ENCODE measurements at places on chromosomes 3 and 15.

DNA sequence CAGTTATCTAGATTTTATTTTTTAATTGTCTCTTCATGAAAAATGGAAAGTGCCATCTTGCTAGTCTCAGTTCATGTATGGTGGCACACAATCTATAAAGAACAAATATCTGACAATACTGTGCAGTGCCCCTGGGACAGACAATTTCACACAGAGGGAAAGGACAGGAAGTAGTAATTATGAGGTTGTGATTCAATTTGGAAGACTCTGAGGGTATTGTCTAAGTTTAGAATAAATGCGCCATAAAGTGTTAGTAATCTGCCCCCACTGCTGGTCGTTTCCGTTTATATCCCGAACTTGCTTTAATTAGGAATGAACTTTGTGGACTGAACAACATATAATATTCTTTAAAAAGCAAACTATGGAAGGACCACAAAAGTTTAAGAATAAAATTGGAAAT lies 196.4 kb upstream of the SLC24A5 start:
- no peak for DNase-seq

- no peak for DNase-seq
These were observed 261.6 kb upstream of the LMCD1 start for GRCh38 chr3:8239718-8240695.

DNA sequence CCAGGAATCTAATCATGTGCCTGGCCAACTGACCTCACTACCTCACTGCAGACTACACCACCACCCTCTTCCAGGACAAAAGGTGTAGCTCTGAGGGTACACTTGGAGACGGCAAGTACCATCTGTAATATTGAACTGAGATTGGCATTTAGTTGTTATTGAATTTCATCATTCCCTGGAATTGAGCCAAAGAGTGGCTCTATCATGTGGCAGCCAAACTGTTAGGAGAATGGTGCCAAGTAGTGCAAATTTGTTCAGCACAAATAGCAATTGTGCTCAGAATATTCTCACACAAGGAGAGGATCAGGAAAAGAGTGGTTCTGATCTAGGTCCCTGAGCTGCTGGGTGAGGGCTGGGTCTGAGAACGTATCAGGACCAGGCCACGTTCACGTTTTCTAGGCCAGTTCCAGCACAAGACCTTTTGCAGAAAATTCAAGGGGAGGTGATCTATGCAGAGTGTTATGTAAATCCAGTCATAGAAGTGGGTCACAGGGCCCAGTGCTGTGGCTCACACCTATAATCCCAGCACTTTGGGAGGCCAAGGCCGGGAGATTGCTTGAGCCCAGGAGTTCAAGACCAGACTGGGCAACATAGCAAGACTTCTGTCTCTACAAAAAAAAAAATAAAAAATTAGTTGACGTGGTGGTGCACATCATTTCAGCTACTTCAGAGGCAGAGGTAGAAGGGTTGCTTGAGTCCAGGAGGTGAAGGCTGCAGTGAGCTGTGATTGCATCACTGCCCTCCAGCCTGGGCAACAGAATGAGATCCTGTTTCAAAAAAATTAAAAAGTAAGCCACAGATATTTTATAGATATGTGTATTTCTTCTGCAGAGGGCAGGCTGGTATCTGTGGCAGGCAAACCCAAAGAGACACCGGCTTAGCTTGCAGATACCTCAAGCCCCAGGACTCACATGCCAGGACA lies 31.9 kb upstream of the CFAP161 start:
- DNase-seq = no peak

- no peak for DNase-seq
These were observed 47.3 kb upstream of the LRRC58 start for GRCh38 chr3:120396469-120396868.

DNA sequence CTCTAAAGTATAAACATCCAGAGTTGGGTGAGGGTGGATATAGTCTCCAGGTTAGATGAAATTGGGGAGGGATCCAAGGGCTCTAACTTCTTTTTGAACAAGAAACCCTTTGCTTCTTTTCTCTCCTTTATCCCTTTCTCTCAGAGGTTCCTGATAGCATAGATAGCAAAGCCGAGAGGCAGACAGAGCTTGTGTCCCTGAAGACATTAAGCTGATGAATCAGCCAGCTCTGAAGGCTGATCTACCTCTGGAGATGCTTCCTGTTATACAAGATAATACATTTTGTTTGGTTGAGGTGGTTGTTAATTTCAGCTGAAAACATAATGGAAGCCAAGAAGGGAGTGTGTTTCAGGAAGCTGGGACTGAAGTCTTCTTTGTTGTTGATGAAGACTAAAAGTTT lies 193.2 kb downstream of the PDCD6IP start:
- no peak for DNase-seq

- DNase-seq = no peak
These were observed 23.2 kb upstream of the MAGEF1 start for GRCh38 chr3:184734903-184735701.

- no peak for DNase-seq
These were observed 445.0 kb upstream of the PROK2 start for GRCh38 chr3:72229952-72230351.

GRCh38 chr3:119579366-119580066 lies at the start of gene ADPRH:
Gene ADPRH, plus strand, starts transcription at chr3:119579492. Its CDS starts 2,678 bp downstream, at chr3:119582170.
- DNase-seq = no peak

- no peak for DNase-seq
These were observed 453.1 kb downstream of the IL5RA start for GRCh38 chr3:2656806-2657777.

Measured in GF-D8 (cell line).